ENCODE measurements at places on chromosomes 13 and 19.

- no peak for DNase-seq
Measured at GRCh38 chr13:23828866-23829265, 60.3 kb downstream of the MIPEP start.

GRCh38 chr19:3059653-3060052, 2.6 kb downstream of the TLE5 start:
- no peak for DNase-seq

- no peak for DNase-seq
Measured at GRCh38 chr13:77696006-77696878, 1.2 kb upstream of the SLAIN1 start.

DNA sequence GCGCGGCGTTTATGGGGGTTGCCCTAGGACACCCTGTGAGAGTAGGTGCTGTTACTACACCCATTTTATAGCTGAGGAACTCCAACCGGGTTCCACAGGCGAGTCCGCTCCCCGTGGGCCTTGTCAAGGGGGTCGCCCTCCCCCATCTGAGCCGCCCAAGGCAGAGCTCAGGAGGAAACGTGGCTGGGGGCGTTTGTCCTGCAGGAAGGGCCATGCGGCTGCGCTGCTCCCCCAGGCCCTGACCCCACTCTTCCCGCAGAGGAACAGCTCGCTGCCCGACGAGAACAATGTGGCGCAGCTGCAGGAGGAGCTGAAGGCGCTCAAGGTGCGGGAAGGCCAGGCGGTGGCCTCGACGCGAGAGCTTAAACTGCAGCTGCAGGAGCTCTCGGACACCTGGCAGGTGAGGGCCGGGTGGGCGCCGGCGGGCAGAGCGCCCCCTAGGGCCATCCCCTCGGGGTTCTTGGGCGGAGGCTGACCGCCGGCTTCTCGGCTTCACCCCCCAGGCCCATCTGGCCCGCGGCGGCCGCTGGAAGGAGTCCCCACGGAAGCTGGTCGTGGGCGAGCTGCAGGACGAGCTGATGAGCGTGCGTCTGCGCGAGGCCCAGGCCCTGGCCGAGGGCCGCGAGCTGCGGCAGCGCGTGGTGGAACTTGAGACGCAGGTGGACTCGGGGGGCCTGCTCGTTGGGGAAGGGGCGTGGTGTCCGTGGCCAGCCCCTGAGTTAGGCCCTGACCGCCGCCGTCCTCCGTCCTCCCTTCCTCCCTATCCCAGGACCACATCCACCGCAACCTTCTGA, 12.4 kb downstream of the PRR36 start:
- DNase-seq: no peak

DNA sequence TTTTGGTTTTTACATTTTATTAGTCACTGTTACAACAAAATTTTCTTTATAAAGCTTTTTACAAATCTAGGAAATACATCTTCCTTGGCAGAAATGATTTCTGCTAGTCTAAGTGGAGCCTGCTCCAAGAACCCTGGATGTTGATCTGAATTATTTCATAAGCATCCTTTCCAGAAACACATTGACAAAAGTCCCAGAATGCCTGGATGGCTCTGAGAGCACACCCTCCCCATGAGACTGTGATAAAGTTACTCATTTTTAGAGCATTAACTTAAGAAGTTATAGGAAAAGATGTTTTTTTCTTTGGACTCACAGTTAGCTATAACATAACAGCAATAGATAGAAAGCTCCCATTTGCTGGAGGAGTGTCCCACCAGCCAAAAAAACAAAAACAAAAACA, 559.6 kb upstream of the SPRY2 start:
- no peak for DNase-seq

- DNase-seq: no peak
Measured at GRCh38 chr13:84567848-84568247, 685.6 kb upstream of the SLITRK1 start.

DNA sequence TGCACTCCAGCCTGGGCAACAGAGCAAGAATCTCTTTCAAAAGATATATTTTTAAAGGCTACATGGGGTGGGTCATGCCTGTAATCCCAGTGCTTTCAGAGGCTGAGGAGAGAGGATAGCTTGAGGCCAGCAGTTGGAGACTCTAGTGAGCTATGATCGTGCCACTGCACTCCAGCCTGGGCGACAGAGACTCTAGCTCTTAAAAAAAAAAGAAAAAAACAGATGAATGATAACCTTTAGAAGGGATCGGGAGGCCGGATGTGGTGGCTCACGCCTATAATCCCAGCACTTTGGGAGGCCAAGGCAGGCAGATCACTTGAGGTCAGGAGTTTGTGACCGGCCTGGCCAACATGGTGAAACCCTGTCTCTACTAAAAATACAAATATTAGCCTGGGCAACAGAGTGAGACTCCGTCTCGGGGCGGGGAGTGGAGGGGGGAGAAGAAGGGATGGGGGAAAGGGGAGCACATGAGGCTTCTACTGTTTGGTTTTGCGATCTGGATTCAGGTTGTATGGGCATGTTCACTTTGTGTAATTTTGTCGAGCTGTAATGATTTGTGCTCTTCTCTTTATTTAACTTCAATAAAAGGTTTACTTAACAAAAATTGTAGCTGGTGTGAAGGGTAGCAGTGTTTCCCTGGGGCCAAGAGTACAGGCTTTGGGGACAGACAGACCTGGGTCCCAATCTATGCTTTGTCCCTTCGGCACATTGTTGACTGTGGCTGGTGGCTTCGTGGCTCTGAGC, 1.1 kb upstream of the PSMC4 start:
- no peak for DNase-seq

DNA sequence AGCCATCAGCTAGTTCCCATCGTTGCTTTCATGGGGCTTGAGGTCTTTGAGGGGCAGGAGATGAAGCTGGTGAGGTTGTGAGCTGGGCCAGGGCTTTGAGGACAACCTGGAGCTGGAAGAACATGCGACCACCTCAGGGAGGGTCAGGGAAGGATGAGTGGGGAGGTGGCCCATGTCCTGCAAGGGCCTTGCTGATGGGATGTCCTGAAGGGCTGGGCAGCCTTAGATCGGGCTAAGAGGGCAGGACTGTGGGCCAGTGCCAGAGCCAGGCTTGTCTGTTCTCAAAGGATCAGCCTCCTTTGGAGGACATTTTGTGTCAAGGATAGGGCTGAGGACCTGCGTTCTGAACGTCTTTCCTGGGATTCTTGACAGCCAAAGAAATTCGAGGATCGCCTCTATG, 10.5 kb downstream of the CYTH2 start:
- no peak for DNase-seq

- no peak for DNase-seq
Measured at GRCh38 chr19:31761281-31761913, 412.2 kb upstream of the TSHZ3 start.

- DNase-seq: no peak
Measured at GRCh38 chr19:45492627-45493470, 4.0 kb downstream of the RTN2 start.

GRCh38 chr19:57302727-57303401, 17.4 kb upstream of the ZNF543 start:
- DNase-seq: no peak

GRCh38 chr13:24271601-24272451, 37.6 kb upstream of the C1QTNF9 start:
- DNase-seq: peak; percentile 53

DNA sequence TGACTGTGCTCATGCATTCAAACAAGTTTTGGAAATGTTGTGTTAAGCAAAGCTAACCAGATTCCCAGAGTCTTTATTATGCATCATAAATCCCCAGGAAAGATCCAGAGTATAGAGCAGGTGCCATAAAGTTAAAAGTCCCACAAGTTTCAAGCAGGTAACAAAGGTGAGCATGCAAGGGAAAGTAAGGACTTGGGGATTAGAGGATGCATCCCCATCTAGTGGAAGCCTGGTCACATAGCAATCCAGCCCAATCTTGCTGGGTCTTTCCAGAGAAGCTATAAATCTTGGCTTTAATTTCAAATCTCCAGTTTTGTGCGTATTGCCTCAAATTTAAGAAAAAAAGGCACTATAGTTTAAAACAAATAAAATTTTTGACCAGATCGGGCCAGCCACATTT, 72.7 kb downstream of the ZNF254 start:
- no peak for DNase-seq

GRCh38 chr13:90205911-90206310, 1141.6 kb upstream of the MIR17HG start:
- DNase-seq: no peak

- no peak for DNase-seq
Measured at GRCh38 chr13:20782116-20782708, 8.5 kb upstream of the EEF1AKMT1 start.

- DNase-seq: no peak
Measured at GRCh38 chr13:91704398-91704797, 306.0 kb downstream of the GPC5 start.

DNA sequence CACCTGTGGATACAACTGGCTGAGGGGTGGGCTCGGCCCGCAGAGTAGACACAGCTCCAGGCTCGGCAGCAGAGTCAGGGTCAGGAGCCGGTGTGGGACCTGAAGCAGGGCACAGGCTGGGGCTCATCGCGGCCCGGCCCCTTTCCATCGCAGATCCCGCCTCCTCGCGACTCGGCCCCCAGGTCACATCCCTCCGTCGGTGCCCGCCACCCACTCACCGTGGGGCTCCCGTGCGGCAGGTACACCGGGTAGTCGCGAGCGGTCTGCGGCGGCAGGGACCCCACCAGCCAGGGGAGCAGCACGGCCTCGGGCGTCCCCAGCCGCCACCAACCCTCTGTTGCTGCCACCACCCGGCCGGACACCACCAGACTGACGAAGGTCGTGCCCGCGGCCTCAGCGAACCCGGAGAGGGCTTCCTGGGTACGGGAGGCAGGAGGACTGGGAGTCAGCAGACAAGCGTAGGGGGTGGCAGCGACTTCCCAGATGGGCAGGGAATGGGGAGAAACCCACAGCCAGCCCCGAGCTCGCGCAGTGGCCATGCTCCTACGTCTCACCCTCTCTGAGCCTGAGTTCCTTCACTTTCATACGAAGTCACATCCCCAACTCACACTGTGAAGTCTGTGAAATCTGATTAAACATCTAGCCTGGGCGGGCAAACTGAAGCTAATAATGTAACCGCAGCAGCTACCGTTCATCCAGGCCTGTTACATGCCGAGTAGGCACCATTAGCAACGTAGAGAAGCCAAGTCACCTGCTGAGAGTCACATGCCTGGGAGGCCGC, 3.7 kb downstream of the FUZ start:
- no peak for DNase-seq

- DNase-seq: peak; percentile 72
Measured at GRCh38 chr19:611481-611868, 21.8 kb downstream of the HCN2 start.

DNA sequence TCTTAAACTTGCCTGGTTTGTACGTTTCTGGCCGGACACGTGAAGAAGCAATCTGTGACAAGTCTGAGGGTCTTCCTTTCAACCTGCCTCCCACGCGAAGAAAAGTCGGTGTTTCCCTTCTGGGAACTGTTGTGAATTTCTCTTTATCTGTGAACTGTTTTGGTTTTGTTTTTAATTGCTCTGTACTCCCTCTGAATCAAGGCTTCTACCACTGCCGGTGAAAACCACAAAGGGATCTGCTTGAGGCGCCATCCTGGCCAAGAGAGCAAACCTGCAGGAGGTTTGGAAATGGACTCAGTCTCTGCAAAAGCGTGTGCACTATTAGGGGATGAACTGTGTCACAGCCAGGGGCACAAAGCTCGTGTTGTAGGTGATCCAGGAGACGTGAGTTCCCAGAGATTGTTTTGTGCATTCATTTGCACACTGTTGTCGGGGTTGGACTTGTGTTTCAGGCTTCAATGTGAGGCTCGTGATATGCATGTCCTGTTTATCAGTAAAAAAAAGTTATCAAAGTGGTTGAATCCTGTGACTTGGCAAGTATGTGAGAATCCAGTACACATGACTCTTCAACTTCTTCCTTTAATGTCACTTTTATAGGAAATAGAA, 9.7 kb downstream of the SIGLEC8 start:
- no peak for DNase-seq

GRCh38 chr13:72541674-72542073, 185.8 kb downstream of the MZT1 start:
- no peak for DNase-seq

GRCh38 chr13:64930636-64931035, 2299.5 kb downstream of the PCDH9 start:
- no peak for DNase-seq

DNA sequence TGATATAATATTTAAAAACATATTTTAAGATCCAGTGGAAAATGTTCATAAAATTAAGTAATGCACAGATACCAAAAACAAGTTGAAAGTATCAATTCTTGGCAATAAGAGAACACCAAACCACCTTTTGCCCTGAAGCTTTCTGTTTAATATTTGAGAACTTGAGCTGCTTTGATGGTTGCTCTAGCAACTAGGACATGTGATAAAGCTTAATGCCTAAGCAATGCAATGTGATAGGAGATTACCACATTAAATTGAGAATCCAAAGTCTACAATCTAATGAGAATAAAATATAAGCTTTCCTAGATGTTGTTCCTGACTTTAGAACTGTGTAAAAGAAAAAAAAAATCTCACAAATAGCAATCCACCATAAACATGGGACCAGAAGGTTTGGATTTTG, 1367.5 kb upstream of the PCDH9 start:
- no peak for DNase-seq

GRCh38 chr19:51002542-51003311, 1.3 kb upstream of the KLK8 start:
- no peak for DNase-seq

DNA sequence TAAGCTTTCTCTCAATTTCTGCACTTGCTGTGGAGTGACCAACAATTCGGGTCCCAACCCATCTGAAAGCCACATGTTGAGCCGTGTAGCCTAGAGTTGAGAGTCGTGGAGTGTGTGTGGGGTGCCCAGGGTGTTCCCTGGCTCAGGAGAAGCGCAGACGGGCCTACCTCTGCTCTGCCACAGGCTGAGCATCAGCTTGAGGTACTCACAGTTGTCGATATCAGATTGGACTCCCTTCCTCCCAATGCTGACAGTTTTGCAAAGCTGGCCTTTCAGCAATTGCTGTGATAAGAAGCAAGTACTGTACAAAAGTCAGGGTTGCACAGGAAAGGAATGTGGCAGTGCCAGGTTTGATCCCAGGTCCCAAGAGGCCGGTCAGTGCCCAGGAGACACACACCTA, 133.4 kb upstream of the SPACA7 start:
- no peak for DNase-seq

- peak; percentile 40 for DNase-seq
Measured at GRCh38 chr19:2624537-2625091, 77.9 kb downstream of the GNG7 start.

GRCh38 chr13:97273341-97273831, 51.3 kb downstream of the MBNL2 start:
- no peak for DNase-seq

Data from urothelium cell line (cell line).